ENCODE measurements at places on chromosomes 2 and 18.

DNA sequence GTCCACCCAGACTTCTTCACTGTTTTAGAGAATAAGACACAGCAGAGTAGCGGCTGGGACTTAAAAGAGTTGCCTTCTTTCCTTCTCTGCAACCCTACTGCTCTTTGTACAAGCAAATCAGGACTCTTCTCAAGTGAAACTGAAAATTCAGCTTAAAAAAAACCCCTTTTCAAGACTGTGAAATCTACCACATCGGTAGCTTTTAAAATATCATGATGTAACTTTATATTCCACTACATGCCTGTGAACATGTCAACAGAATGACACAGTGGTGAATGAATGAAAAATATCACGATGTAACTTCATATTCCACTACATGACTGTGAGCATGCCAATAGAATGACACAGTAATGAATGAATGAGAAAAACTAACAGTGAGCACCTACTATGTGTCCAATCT is 53.4 kb downstream of the TCF4 start:
- no peak for DNase-seq

DNA sequence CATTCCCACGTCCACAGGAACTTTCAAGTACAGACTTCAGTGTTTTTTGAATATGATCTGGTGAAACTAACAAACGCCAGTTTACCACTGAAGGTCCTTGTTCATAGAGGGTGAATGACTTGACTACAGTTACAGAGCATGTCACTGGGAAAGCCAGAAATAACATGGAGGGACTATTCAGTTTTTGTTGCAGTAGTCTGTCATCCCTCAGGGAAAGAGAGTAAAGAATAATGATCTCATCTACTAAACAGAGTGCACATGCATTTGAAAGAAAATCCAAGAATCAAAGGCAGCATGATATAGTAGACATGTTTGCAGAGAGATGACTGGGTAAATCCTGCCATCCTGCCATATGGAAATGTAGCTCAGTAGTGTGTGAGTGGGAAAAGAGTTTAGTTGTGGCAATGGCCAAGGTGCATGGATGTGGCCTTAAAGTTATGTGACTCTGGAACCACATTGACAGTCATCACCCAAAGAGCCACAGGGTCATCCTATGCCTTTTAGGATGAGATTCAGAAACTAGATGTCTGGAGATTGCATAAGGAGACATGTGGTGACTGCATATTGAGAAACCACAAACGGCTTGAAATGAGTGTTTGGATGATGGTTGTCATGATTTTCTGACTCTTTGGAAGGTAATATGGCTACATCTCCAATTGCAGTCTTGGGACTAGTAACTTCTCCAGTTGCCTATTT is 125.3 kb upstream of the ZEB2 start:
- no peak for DNase-seq

DNA sequence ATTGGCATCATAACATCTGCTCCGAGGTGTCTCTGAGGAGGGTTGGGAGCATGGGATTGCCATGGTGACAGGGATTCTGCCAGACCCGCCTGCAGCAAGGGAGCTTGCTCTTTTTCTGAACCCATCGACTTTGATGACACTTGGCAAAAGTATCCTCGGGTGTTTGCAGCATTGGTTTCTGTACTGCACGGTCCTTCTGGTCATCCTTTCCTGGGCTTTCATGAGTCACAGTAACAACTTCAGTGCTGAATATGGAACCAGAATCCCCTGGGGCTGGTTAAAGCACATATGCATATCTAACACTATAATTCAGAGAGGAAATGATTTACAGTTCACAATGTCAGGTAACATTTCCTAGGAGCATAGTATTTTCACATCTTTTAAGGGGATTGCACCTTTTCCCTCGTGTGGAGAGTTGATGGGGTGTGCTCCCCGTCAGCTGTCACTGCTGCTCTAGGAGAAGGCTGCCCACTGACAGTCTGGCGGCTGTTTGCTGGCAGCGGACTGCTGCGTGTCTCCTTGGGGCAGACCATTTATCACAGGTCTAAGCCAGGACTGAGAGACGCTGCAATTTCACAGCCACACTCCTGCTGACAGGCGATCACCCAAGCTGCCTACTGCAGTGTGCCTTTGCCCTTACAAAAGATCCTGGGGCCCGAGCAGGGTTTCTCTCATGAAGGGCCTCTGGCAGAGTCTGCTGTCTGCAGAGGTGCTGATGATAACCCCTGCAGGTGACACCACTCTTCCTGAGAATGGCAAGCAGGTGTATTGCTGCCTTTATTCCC is 425.3 kb downstream of the THSD7B start:
- DNase-seq = no peak

- no peak for DNase-seq
These were observed 743.6 kb downstream of the KCNJ3 start for GRCh38 chr2:155442088-155442487.

DNA sequence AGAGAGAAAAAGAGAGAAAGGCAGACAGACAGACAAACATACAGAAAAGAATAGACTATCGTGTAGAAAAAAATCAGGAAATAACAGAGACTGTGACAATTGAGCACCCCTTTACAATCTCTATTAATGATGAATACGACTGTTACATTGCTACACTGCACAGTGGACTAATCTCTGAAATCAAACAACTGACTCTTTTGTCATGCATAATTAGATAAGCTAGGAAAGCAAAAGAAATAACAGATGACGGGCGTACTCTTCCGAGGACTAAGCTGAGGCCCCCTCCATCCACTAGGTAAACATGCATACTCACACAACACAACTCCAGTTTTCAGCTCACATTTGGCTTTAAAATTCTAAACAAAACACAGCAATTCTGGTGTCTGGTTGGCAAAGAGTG is 267.0 kb downstream of the NOL4 start:
- DNase-seq = no peak

GRCh38 chr2:65026704-65027464 is 29.3 kb upstream of the CEP68 start:
- no peak for DNase-seq

Measured in fibroblast of gingiva (primary cell).